ENCODE measurements at places on chromosomes 4 and X. TPM values are rescaled to one million over a fixed set of nuclear protein-coding genes. Genes with fewer than 3 reads are reported as not detected.

DNA sequence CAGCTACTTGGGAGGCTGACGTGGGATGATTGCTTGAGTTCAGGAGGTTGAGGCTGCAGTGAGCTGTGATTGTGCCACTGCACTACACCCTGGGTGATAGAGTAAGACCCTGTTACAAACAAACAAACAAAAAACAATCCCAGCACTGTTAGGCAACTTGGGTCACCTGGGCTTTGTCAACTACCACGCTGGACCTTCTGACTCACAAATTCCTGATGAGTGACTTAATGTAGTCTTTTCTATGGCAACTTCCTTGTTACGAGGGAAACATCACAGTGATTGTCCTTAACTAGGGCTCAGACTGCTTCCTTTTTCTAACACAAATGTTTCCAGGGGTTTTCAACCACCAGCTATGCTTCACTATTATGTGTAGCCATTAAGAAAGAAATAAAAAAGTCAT, 128.8 kb upstream of the GPC4 start:
- peak; percentile 20 for DNase-seq

DNA sequence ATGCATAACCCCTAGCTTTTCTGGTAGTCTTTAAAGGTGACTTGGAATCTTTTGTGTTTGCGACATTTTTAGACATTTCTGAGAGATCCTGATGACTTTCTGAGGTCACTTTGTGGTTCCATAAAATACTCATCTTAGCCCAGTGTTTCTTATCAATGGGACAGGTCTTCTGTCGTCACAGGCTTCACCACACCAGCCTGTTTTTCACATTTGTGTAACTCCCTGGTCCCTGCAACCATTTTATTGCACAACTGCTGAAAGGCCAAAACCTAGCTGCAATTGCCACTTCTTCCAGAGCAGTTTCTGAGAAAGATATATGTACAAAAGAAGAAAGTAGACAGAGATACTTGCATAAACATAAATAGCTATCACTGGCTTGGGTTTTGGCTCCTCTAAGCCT, 120.9 kb downstream of the IL15 start:
- DNase-seq, result no peak

DNA sequence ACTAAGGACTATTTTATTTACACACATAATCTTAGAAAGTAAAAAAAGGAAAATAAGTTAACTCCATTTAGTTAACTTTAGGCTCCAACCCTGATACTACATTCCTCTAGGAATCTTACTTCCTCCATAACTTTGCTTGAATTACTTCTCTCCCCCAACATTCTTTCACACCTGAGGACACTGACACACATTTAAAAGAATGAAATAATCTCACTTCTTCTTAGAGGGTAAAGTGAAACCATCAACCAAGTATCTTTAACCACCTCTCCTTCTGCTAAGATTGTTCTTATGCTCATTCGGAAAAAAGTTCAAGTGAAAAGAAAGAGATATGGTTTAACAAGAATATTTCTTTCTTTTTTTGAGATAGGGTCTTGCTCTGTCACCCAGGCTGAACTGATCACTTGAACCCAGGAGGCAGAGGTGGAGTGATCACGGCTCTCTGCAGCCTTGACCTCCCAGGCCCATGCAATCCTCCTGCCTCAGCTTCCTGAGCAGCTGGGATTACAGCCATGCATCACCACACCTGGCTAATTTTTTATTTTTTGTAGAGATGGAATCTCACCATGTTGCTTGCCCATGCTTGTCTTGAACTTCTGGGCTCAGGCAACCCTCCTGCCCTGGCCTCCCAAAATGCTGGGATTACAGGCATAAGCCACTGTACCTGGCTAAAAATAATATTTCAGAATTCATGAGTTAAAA, 28.5 kb downstream of the SLC25A4 start:
- DNase-seq, result peak; percentile 32

DNA sequence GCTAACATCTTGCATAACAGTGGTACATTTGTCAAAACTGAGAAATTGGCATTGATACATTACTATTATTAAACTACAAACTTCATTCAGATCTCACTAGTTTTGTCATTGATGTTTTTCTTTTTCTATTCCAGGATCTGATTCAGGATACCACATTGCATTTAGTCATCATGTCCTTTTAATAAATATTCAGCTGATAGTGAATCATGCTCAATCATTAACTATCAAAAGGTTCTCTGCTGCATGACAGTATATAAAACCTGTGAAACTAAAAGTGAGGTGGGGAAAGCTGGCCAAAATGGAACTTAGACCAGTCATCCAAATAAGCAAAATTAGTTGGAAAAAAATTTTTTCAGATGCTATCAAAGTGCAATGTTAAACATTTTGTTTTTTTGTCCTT, 28.1 kb upstream of the HS6ST2 start:
- no peak for DNase-seq

Gene MAGEB1
- not detected for polyA plus RNA-seq

DNA sequence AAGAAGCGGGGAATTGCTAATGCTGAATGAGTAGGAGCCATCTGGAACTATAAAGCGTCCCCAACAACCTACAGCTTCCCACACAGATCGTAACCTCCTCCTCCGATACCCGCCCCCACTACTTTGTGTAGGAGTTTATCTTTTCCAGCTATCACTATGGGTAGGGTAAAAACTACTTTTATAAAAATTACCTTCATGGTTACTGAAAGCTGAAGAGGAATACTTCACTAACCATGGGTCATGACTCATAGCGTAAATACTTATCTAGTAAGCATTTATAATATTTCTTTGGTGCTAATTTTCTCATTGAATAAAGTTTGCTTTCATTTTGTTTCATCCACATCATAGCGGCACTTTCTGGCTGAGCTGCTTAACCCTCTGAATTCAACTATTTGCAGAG, 79.4 kb upstream of the TNIP3 start:
- DNase-seq, result no peak

GRCh38 chrX:119871245-119871598, 311 bp downstream of the RNF113A start:
- no peak for DNase-seq

- DNase-seq, result no peak
Observed at GRCh38 chr4:74282926-74283325, 25.3 kb upstream of the EPGN start.

DNA sequence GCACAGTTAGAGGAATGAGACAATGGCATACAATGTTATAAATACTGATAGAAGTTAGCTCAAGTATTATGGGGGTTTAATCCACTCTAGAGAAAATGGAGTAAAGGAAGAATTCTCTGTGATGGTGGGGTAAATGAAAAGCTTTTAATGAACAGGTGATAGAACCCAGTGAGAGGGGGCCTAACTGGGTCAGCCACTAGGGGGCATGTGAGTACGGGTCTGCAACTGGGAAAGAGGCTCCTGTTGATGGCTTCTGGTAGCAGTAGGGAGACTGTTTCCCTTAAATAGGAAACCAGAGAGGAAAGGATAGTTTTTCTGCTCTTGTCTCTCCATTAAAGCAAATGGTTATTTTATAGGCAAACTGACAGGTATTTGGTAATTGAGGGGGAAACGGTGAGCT, 132.8 kb upstream of the GPR101 start:
- DNase-seq, result no peak

Gene VCX
- not detected for polyA plus RNA-seq

Gene DOK7
- polyA plus RNA-seq, result 1.2 TPM

DNA sequence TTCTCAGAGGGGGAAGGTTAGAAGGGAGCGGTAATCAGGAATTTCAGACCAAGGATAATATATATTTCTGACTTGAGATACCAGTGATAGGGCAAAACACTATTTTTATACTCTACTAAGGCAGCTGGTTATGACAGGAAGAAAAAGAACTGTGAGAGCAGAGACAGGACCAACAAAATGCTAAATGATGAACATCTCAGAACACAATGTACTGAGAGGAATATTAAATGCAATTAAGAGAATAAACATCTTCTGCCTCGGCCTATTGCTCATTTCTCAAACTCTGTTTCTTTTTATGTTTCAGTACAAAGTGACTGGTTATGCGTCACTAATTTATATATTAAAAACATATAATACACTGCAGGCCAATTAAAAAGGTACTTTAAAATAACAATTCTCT, 122.0 kb upstream of the RLIM start:
- DNase-seq, result no peak

All from kidney (tissue), 22 donors.